ENCODE measurements at places on chromosomes 1 and 21. TPM values are rescaled to one million over a fixed set of nuclear protein-coding genes. Genes with fewer than 3 reads are reported as not detected.

The HIVEP3 gene
- 11.0 TPM for total RNA-seq

The DPYD gene
- 45.7 TPM for total RNA-seq

The FAM167B gene
- 16.1 TPM for total RNA-seq

The RBM11 gene
- 20.3 TPM for total RNA-seq

The SHISAL2A gene
- 1.3 TPM for total RNA-seq

The TRNAU1AP gene
- total RNA-seq, result 31.0 TPM

The TCEA3 gene
- total RNA-seq, result 48.4 TPM

The OR2L5 gene
- total RNA-seq, result not detected

The PHC2 gene
- total RNA-seq, result 109 TPM

The AKR7A3 gene
- 1.6 TPM for total RNA-seq

The MYCBP gene
- 6.5 TPM for total RNA-seq

The LMOD1 gene
- 41.6 TPM for total RNA-seq

The SELENON gene
- 53.8 TPM for total RNA-seq

The SLC26A9 gene
- not detected for total RNA-seq

The MKNK1 gene
- total RNA-seq, result 72.6 TPM

The C8B gene
- total RNA-seq, result not detected

The SVBP gene
- 36.6 TPM for total RNA-seq

The REN gene
- total RNA-seq, result not detected

The OPRD1 gene
- not detected for total RNA-seq

The STUM gene
- 7.8 TPM for total RNA-seq

The KCNJ6 gene
- not detected for total RNA-seq

The TP73 gene
- total RNA-seq, result not detected

The FCAMR gene
- total RNA-seq, result not detected

The CHD5 gene
- 0.09 TPM for total RNA-seq

The C1orf141 gene
- total RNA-seq, result not detected

The ADGRL2 gene
- total RNA-seq, result 45.2 TPM

The MROH9 gene
- total RNA-seq, result 0.31 TPM

The CD53 gene
- total RNA-seq, result 40.0 TPM

The RNF186 gene
- total RNA-seq, result not detected

The KCNK1 gene
- total RNA-seq, result 4.3 TPM

The GUCA2B gene
- not detected for total RNA-seq

The SLC2A5 gene
- 9.4 TPM for total RNA-seq

The CA6 gene
- total RNA-seq, result not detected

The ERICH3 gene
- total RNA-seq, result 0.45 TPM

The NOS1AP gene
- 9.1 TPM for total RNA-seq

The SLC16A1 gene
- total RNA-seq, result 17.4 TPM

The NPHS2 gene
- not detected for total RNA-seq

The ADORA1 gene
- total RNA-seq, result 1.8 TPM
